ENCODE measurements at places on chromosomes 7 and 10.

DNA sequence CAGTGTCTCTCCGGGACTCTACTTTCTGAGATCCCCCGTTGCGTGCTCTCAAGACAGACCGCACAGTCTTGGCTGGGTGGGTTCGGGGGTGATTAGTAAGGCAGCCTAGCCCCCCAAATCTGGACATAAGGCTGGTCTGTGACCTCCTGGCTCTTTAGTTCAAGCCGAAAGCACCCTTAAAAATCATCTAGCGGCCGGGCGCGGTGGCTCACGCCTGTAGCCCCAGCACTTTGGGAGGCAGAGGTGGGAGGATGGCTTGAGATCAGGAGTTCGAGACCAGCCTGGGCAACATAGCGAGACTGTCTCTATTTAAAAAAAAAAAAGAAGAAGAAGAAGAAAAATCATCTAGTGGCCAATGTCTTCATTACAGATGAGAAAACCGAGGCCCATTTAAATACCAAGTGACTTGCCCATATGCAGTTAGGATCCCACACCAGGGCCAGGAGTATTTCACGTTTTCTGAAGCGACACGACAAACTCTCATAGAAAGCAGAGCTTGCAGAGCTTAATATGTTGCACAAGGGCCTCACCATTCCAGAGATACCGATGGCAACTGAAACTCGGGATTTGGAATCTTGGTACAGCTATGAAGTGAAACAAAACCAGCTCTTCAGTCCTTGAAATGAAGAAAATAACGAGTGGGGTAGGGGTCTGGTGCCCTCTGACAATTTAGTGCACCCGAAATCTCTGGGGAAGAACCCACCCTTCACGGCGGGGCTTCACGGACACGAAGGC, 703 bp upstream of the HILPDA start:
- DNase-seq, result no peak

DNA sequence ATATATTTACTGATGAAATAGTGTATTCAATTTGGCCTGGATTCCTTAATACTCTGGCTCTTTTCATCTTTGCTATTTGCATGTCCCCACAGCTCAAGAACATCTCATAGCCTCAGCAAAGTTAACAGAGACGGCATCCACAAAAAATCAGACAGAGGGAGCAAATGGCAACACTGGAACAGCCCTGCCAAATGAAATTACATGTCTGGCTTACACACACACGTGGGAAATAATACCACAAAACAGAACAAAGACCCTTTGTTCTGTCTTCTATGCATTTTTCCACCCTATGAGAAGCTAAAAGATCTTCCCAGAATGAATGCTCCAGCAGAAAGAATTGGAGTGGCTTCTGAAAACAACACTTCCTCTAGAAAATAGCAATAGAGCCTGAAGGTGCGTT, 139.5 kb downstream of the ALOX5 start:
- DNase-seq, result no peak

DNA sequence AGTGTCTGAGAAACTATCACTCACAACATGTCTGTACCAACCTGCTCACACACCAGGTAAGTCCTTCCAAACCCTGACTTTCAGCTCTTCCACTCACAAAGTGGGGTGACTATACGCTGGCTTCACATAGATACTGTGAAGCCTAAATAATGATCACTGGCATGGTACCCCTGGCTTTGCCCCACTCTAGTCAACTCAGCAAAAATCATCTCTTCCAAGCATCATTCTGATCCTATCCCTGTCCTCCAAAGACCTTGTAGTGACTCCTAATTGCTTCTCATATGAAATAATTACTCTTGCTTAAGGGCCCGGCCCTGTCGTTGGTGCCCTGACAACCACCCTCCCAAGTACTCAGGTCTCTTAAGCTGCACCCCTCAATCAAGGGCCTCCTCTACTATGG, 97.8 kb downstream of the SLC25A13 start:
- no peak for DNase-seq

DNA sequence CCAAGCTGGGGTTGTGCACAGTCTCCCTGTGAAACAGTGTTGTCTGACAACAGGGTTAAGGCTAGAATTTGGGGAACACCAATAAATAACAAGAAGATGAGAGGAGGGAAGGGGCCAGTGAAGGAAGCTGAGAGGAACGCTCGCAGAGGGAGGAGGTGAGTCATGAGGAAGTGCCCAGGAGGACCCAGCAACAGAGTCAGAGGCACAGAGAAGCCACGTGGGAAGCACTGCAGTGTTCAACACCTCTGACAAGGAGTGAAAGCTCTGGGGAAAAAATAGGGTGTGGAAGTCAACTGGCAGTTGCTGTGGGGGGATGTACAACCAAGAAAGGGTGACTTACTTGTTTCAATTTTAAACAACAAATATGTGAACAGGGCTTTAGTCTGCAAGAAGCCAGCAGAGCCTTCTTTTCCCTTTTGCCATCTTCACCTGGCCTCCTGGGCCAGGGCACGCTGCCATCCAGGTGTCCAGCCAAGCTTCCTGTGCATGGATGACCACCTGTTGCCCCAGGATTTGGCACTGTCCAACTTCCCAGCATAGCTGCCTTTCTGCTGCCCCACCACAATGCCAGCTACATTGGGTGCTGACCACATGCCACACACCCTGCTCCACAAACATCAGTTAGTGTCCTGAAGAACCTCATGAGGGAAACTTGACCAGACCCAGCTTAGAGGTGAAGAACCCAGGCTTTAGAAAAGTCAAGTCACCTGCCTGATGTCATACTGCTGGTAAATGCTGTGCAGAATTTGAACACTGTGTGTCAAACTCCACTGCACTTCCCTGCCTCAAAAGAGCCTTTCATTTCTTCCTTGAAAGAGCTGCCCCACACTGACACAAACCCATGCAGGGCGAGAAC, 69.6 kb downstream of the ATXN7L1 start:
- DNase-seq, result no peak

GRCh38 chr7:33809228-33809627, 96.1 kb upstream of the BMPER start:
- no peak for DNase-seq

DNA sequence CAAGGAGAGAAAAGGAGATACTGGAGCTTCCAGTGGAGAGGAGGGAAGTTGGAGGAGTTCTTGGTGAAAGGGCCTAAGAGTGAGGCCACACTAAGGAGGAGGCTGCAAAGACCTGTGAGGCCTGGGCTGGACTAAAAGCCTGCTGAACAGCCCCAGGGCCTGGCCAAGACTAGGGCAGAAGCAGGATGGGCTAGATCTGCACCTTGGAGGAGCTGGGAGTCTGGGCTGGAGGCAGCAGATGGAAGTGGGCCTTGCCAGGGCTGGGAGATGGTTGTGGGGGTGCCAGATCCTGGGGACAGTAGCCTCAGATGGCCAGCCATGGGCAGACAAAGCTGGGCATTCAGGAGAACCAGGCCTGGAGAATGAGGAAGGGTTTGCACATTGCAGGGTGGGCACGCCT, 6.5 kb upstream of the PURB start:
- no peak for DNase-seq

GRCh38 chr10:61822781-61823230, 78.7 kb upstream of the ARID5B start:
- DNase-seq, result no peak

GRCh38 chr10:3192856-3193635, 20.5 kb upstream of the PITRM1 start:
- no peak for DNase-seq

- DNase-seq, result no peak
Observed at GRCh38 chr7:98365863-98366561, 34.9 kb downstream of the BAIAP2L1 start.

DNA sequence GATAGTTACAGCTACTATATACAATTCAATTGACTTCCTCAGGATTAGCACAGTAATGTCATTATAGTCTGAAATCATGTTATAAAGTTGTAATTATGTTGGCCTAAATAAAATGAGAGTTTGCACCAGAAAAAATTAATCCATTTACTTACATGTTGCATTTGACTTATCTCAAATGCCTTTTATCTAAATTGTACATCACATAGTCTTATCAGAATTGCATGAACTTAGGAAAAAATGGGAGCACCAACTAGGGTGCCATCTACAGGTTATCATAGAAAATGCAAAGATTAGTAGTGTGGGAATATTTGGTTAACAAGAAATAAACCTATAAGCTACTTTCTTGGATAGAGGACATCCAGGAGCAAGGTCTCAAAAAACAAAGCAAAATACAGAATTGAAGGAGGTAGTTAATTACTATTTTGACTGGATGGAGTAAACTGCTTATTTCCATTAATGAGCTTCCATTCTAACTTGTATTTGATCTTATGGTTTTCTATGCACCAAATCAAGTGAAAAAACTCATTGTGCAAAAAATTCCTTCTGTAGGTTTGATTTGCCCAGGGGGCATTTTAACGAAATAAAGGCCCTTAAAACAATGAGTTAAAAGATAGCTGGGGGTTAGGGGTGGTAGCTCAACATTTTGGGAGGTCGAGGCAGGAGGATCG, 60.0 kb upstream of the ORC5 start:
- no peak for DNase-seq

- no peak for DNase-seq
Observed at GRCh38 chr7:155209478-155210319, 88.0 kb upstream of the INSIG1 start.

DNA sequence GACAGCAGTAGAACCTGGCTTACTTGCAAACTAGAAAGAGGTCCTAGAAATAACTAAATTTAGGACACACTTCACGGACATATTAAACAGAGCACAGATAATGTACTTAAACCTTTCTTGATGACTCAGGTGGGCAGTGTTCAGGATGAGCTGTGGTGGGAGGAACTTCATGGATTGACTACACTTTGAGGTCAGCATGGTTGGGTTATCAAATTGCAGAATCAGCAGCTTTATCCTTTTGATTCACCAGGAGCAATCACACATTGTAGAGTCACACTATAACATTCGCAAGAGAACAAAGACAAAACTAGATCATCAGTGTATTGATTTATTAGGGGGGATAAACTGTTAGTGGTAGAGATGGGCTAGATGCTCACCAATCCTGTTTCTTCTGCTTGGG, 38.6 kb upstream of the AGK start:
- no peak for DNase-seq

GRCh38 chr10:49335364-49335972, 36.5 kb downstream of the C10orf71 start:
- DNase-seq, result no peak

DNA sequence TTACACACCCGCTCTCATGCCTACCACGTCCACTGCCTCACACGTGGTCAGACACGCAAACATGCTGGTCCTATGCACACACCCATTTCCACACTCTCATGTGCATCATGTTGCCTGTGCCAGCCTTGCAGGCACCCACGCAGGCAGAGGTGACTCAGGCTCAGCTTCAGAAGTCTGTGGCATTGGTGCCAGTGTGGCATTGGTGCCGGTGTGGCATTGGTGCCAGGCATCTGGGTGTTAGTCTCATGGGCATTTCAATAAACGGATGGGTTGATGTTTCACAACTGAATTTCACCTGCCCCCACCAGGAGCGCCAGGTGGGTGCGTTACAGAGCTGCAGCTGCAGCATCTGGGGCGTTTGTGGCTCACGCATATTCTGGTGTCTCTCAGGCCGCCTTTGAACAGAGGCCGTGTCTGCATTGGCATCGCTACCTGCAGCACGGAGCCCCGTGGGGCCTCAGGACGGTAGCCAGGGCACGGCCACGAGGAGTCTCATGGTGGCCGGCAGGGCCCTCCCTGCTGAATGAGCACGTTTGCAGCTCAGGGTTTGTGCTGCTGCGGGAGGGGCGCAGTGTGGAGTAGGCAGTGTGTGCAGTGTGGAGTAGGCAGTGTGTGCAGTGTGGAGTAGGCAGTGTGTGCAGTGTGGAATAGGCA, 24.7 kb downstream of the KNDC1 start:
- no peak for DNase-seq

DNA sequence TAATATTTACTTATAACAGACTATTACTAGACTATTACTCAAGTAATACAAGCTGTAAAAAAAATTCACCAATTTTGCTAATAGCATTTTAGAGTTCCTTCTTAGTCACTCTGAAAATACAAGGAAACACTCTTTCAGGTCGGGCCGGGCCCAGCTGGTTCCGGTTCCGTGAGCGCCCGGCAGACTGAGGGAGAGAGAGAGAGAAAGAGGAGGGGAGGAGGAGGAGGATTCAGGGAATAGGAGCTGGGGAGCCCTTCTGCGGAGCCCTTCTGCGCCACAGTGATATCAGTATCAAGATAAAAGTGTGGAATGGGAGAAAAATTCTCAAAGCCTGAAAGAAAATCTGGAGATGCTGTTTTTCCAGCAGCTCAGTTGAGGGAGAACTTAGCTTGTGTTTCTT, 30.5 kb upstream of the BHLHA15 start:
- DNase-seq, result no peak

DNA sequence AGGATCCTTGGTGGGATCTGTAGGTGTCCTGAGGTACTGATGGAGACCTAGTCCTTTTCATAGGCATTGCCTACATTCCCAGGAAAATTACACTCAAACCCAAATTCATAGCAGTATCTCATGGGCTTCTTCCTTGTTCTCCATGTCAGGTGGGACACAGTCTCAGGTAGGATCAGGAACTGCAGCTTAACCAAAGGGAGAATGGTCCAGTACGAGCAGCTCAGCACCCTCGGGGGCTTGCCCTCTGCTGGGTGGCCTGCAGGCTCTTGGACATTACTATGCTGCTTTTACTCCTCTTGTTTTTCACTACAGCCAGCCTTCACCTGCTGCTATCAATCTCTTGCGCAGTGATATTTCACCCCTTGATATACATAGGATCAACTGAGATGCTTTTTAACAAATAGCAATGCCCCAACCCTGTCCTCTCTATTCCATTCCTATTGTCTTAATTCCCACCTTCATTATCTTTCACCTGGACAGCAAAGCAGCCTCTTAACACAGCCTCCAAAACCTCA, 28.6 kb downstream of the PLA2G12B start:
- DNase-seq, result no peak

GRCh38 chr10:74937266-74937856, 111.0 kb downstream of the KAT6B start:
- DNase-seq, result no peak

Data from RWPE2 (cell line).